ENCODE measurements at places on chromosomes 7 and 10.
A peak's percentile ranks its signal among the peaks of the same experiment; 100 is the strongest.

- DNase-seq = no peak
Observed at GRCh38 chr10:132566892-132567291, 29.3 kb downstream of the INPP5A start.

DNA sequence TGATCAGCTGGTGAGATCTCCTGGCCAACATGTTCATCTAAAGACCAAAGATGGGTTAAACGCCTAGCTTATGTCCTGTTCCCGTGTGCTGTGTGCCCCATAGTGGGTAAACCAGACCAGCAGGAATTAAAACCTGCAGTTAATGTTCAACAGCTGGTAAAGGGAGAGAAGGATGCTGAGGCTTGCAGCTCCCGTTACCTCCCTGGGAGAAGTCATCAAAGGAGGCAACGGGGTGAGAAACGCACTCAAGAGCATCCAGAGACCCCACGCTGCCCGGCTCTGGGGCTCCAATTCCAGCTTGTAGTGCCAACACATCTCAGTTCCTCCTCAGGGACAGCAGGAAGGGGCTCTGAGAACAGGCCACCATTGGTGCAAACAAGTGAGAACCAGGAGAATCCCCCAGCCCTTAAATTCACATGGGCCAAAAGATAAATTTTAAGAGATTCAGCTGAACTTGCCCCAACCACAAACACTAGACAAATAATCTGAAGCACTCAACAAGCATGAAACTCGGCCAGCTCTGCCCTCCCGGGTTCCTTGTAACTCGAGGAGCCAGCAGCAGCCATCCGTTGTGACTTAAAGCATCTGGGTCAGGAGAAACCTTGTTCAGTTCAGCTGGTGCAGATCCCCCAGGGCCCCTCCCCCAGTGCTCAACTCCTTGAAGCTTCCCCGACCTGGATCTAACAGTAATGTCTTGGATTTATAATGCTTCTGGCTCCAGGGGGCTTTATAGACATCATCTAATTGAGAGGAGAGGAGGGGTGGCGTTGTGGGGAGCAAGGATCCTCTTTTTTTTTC, 29.4 kb downstream of the FAM241B start:
- DNase-seq = no peak

- DNase-seq = no peak
Observed at GRCh38 chr7:108455551-108455997, 662 bp downstream of the NRCAM start.

DNA sequence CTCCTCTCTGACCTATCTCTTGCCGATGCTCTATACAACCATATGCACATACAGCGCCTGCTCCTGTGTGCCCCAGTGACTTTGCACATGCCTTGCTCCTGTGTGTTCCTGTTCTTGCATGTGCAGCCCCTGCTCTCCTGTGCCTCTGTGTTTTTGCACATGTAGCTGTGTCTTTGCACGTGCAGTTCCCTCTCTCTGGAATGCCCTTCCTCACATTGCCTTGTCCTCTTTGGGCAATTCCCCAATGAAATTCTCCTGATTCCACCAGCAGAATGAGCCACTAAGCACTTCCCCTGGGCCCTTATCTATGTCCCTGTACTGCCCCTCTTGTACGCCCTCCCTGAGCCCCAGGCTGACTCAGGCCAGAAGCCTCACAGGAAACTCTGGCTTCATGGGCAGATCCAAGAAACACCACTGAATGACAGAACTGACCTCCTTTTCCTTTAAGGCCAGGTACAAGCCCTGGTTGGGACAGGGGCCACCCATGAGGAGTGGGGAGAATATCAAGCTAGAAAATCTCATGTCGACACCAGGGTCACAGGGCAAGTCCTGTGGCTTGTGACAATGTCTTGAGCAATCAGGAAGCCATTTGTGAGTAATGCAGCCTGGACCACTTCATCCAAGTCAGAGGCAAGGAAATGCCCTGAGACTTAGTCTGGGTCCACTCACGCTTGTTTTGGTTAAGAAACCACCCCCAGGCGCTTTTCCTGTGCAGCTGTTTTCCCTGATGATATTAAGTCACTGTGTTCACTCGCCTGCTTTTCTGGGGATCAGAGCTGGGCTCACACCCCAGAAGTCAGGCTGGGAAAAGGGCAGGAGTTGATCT, 1.9 kb upstream of the ARHGAP22 start:
- DNase-seq = no peak

- DNase-seq = no peak
Observed at GRCh38 chr10:103666087-103666761, 172.7 kb downstream of the NEURL1 start.

- DNase-seq = peak; percentile 11
Observed at GRCh38 chr7:123748171-123748733, 551 bp downstream of the WASL start.

GRCh38 chr7:80859272-80859970, 59.4 kb downstream of the SEMA3C start:
- no peak for DNase-seq

DNA sequence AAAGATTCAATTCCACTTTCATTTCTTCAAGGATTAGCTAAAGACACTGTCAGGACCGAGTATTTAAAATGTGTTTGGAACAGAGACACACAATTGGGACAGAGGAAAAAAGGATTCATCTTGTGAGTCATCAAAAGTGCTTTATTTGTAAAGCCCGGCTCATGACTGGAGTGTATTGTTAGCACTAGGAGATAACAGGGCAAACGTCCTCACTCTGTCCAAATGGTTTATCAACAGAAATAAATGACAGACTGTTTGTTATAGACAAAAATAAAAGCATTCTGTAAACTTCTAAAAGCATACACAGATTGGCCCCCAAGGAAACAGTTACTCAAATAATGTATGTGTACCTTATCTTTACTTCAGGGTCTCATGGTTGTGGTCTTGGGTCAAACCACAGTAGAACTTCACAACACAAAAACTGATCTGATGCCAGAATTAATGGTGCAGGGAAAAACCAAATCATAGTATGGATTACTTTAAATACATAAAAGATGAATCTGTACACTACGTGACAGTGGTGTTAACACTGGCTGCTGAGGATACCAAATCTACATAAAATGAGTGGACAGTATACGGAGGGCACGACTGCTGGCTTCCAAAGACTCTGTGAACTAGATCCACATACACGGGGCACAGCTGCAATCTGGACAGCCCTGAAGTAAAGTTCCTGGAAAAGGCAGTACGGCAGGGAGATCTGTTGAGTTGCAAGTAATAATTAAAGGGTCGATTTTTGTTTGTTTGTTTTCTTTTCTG, 179.4 kb downstream of the PIP4K2A start:
- no peak for DNase-seq

DNA sequence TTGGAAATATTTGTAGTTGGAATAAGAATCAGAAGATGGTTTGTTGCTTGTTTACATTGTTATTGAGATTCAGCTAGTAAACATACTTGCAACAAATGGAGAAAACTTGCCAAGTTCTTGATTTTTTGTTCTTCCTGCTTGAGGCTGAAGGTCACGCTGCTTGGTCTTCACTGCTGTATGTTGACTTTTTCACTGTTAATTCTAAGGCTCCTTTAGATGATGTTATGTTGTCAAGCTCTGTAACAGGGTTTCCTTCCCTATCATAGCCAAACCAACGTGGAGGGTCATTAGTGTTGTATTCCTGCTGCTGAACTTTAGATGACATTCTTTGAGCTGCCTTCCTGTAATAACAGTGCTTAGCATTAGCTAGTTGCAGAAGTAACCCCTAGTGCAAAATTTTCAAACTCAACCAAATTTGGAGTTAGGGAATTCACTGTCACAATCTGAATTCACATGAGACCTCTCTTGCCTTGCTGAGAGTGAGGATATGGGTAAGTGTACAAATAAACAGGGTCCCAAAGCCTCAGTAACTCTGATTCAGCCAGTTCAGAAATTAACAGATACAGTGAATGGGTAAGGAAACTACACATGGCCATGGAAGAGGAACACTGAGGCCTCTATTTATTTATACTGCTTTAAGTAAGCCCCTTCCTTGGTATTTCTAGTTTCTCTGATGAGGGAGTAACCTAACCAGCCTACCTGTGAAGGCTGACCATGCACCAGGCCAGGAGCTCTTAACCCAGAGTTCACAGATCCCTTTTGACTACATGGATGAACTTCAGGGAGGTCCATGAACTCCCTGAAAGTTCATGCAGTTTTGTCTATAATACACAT, 64.6 kb downstream of the FAM185A start:
- DNase-seq = no peak

- no peak for DNase-seq
Observed at GRCh38 chr10:132233501-132234085, 46.8 kb downstream of the DPYSL4 start.

GRCh38 chr7:99137411-99138180, 6.3 kb downstream of the SMURF1 start:
- DNase-seq = no peak

DNA sequence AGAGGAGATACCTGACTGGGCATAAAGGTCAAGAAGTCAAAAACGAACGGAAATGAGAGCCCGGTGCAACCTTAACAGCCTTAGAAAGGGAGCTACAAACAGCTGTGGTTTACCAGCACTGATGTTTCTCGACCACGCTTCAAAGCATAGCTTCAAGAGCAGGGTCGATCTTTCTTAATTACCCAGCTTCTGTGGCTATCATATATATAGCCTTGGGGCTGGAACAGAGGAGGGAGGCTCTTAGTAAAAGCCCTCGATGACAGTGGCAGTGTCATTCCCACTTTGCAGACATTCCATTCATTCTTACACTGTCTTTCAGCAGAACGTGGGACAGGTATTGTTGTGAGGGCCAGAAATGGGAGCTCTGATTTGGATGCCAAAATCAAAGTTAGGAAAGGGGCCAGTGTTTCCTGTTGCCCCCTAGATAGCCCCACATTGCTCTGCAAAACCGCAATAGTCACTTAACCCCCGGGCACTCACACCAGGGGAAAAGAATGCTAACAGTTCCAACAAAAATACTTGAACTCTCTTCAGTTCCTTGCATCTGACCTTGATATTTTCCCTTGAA, 141.5 kb downstream of the MTPAP start:
- no peak for DNase-seq

DNA sequence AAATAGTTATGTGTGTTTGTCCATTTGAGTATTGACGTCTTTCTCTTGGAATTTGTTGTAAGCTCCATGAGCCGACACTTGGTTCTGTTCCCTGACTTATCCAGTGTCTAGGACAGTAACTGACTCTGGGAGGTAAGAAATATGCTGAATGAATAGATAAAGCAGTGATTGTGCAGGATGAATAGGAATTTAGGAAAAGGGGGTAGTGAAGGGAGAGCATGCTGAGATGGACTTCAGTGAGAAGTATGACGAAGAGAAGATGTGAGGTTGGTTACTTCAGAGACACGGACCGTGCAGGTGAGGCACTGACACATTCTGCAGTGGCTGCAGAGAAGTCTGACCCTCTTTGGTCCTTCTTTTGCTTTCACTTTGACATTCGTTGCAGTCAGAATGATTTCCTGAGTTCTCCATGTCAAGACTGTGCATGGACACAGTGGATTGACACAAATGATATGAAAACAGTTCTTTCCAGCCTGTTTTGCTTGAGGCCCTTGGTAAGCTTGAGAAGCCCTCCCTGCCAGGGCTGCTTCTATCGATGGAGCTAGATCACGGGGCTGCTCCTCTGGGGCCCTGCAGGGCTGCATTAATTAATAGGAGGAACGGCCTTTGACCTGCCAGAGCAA, 261.5 kb upstream of the SORCS1 start:
- DNase-seq = no peak

GRCh38 chr10:12803776-12804175, 197.7 kb downstream of the CCDC3 start:
- no peak for DNase-seq

- no peak for DNase-seq
Observed at GRCh38 chr7:23787272-23787671, 77.3 kb downstream of the STK31 start.

DNA sequence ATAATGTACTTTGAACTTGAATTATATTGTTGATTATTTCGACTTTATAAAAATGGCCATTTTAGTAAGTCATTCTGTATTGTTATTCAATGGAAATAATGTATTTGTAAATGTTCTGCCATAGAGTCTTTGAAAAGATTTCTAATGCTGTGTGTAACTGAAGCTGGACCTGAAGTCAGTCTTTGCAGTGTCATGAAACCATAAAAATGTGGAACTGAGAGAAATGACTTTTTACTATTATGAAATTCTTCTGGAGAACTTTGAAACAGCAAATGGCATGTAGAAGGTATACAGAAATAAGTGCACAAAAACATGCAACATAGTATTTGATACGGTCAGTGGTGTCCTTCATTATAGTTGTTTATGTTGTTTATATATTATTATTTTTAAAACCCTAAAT, 59.7 kb upstream of the ADRA2A start:
- no peak for DNase-seq

DNA sequence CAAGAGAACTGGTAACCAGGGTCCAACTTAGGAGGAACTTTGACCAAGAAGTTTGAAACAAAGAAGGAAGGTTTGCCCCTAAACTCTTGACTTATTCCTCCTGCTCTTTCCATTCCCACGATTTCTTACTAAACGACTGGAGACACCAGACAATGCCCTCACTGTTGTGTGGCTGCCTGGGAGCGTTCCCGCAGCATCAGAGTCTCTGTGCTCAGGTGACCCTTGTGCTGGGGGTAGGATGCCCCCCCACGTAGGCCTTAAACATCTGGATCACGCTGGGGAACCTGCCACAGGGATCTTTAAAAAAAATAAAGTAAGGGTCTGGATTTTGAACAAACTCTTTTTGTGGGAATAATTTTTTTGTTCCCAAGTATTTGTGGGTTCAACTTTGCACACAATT, 30.1 kb upstream of the CTBP2 start:
- DNase-seq = no peak

- DNase-seq = no peak
Observed at GRCh38 chr7:92622030-92622429, 31.8 kb upstream of the FAM133B start.

GRCh38 chr10:102642736-102643335, 1.4 kb upstream of the TRIM8 start:
- DNase-seq = peak; percentile 50

- DNase-seq = no peak
Observed at GRCh38 chr7:80764132-80764531, 125.7 kb downstream of the CD36 start.

DNA sequence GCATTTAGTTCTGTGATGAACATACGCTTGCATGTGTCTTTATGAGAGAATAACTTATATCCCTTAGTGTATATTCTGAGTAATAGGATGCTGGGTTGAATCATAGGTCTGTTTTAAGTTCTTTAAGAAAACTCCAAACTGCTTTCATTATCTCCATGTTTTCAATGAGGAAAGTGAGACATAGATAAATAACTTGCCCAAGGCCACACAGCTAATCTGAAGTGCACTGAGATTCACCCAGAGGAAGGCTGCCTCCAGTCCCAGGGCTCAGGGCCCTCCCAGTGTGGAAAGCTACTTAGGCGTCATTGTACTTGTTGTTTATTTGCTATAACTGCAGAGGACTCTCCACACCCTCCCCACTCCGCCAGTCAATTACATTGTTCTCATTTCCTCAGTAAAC, 126.7 kb downstream of the INHBA start:
- no peak for DNase-seq

DNA sequence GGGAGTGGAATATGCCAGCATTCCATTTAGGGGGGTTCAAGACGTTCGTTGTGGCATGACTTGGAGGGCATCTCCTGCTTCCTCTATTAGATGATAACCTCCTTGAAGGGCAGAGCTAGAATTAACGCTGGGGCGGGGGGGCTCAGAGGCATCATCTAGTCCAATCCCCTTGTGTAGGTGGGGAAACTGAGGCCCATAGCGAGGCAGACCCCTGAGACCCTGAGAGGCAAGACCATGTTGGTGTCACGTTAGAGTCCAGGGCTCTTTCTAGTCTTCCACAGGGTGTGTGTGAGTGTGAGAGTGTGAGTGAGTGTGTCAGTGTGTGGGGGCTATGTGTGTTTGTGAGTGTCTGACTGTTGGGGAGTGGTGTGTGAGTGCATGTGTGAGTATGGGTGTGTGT, 29.3 kb upstream of the NUB1 start:
- DNase-seq = no peak

GRCh38 chr10:10493833-10494232, 523.8 kb upstream of the CELF2 start:
- no peak for DNase-seq
